ENCODE measurements at places on chromosomes 5 and 9.

DNA sequence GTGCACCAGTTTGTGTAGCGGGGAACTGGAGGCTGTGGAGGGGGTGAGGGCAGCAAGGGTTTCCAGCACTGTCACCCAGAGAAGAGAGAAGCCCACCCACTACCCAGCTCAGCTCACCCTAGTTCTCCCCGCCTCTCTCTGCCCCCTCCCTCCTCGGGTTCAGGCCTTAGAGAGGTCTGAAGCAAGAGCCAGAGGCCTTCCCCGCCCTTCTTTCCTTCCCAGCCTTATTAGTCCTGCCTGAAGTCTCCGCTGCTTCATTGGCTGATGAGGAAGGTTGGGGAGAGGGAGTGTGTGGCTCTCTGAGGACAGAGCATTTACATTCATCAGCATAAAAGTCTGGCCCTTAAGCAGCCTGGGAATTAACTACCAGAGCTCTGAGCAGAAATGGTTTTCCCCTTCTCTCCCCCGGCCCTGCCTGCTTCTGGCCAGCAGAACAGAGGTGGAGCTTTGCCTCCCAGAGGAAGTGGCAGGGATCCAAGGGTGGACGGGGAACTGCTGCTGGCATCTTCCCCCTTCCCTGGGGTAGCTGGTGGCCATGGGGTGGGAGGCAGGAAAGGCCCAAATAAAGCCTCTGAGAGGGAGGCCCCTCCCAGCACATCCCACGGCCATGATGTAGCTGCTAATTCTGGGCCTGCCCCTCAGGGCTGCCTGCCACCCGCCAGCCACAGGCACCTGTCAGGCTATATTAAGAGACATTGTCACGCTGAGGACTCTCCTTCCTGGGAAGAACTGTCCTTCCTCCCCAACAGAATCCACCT is 4.1 kb downstream of the DNAJB5 start:
- no peak for DNase-seq

- no peak for DNase-seq
Observed at GRCh38 chr5:137487600-137487999, 11.5 kb downstream of the SPOCK1 start.

- no peak for DNase-seq
Observed at GRCh38 chr5:3281366-3281765, 314.3 kb upstream of the IRX1 start.

- no peak for DNase-seq
Observed at GRCh38 chr9:136255166-136255538, 9.5 kb upstream of the QSOX2 start.

GRCh38 chr5:181204826-181205760 is at the start of gene TRIM7:
TRIM7 (minus strand) TSS chr5:181205196; CDS start chr5:181205110, 86 bp downstream.
- no peak for DNase-seq

GRCh38 chr5:147369742-147370374 is 135.0 kb downstream of the STK32A start:
- no peak for DNase-seq

All from endothelial cell (in vitro differentiated cells).